ENCODE measurements at places on chromosomes 3 and 15.

GRCh38 chr3:82293867-82294266 is 532.4 kb upstream of the GBE1 start:
- DNase-seq, result no peak

- DNase-seq, result no peak
Observed at GRCh38 chr15:50883903-50884302, 24.6 kb upstream of the AP4E1 start.

DNA sequence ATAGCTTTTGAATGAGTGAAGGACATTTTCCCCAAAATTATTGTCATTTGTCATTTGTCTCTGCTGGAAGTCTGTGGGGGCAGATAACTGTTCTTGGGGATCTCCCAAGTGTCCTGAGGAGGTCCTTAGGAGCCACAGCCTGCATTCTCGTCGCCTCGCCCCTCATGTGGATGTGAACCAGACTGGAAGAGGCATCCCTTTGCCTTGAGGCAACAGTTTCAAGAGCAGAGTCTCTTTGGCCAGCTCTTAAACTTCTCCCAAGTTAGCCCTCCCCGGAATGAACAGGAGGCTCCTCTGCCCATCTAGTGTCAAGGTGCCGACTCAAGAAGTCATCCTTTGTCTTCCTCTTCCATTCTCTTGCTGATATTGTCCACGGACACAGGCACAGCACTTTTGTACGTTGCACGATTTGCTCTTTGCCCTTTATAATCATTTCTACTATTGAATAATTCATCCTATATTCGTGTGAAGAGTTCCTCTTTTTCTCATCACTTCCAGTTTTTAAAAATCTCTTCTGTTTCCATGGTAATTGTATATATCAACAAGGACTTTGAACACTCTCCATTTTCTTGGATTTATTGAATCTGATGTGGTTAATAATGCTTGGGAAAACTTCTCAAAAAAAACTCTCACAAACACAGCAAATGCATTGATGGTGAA is 40.8 kb upstream of the CD47 start:
- DNase-seq, result no peak

- DNase-seq, result no peak
Observed at GRCh38 chr15:89803941-89804800, 10.5 kb downstream of the ANPEP start.

DNA sequence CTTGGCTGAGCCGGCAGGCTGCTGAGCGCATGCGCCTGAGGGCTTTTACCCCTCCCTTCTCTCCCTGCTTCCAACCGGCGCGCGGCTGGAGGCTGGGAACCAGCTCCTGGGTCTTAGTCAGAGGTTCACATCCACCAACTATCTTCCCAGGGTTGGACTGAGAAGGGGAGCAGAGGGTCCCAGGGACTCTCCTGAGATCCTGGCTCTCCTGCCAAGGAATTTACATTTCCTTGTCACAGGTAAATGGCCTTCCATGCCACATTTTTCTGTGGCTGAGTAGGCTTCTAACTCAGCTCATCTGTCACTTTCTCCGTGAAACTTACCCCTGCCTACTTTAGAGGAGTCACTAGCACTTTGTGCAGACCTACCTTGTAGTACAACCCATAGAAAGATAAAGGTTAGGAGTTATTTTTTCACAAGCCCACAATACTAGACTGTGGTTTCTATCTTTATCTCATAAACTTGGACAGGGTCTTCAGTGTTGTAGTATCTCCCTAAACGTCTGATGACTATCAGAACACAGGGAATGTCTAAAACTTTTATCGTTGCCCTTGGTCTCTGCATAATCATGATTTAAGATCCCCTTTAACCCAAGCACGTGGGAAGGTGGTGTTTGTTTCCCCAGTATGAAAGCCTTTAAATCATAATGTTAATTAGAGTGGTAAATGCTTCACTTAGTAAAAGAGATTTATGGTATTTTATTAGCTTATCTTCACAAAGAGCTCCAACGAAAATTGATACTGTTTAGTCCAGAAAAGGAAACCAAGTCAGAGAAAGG is 638 bp upstream of the TBC1D5 start:
- no peak for DNase-seq

DNA sequence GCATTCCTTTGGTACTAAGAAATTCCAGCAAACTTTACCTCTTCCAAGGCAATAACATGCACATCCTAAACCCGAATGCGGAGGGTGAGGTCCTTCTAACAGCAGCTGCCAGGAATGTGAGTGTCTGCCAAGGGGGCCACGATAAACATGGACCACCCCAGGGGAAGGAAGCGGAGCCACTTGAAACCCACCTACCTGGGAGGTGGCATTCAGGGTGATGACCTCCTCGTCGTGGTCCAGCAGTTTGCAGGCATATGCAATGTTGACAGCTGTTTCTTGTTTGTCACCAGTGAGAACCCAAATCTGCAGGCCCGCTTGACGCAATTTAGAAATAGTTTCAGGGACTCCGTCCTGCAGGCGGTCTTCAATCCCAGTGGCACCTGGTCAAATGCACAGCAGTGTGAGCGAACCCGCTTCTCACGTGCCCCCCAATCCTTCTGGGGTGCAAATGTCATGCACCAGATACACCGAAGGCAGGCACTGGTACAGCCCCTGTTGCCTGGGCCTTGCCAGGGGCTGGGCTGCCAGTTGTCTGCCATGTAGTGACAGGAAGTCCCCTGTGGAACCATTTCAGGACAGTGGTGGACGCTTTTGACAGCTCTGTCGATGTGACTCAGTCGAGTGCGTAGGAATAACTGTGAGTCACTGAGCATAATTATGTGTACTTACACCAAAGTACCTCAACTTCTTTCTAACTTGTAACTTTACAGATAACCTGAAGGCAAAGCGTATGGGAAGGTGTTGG is 161.2 kb downstream of the ATP10A start:
- no peak for DNase-seq

Measured in NCI-H2171 (cell line).